Mammary epithelial cell (primary cell): ENCODE measurements at places on chromosomes 3 and 15. TPM values are rescaled to one million over a fixed set of nuclear protein-coding genes. Genes with fewer than 3 reads are reported as not detected.

The MYZAP gene
- 4.1 and 4.8 TPM in 2 replicates for total RNA-seq

The ANKRD34C gene
- not detected for total RNA-seq

The RBM5 gene
- 105 TPM for total RNA-seq

The UQCRC1 gene
- 321 and 441 TPM in 2 replicates for total RNA-seq

The COX5A gene
- total RNA-seq = 209 and 220 TPM in 2 replicates

The GOLGA6L6 gene
- total RNA-seq = not detected

The GABRG3 gene
- total RNA-seq = not detected in 2 replicates

The RBP2 gene
- total RNA-seq = not detected

The IGSF11 gene
- not detected for total RNA-seq

The SERF2 gene
- total RNA-seq = 636 and 681 TPM in 2 replicates

The OCA2 gene
- 0.33 TPM for total RNA-seq

The PPP1R14D gene
- not detected for total RNA-seq

The LEKR1 gene
- 0.83 TPM for total RNA-seq

The VPS18 gene
- total RNA-seq = 56.0 TPM

The PSMA4 gene
- 144 TPM for total RNA-seq

The CCR8 gene
- total RNA-seq = not detected in 2 replicates

The THPO gene
- not detected in 2 replicates for total RNA-seq

The LTF gene
- not detected in 2 replicates for total RNA-seq

The ZCWPW2 gene
- 0.21 TPM in 1 of 2 replicates, not detected in the other for total RNA-seq

The CCRL2 gene
- not detected in 2 replicates for total RNA-seq

The CTDSPL gene
- total RNA-seq = 73.1 and 81.7 TPM in 2 replicates

The EIF1B gene
- total RNA-seq = 11.5 TPM

The TMED3 gene
- 86.7 and 91.4 TPM in 2 replicates for total RNA-seq

The RAMAC gene
- 22.1 and 24.8 TPM in 2 replicates for total RNA-seq

The CCDC39 gene
- not detected for total RNA-seq

The MRAS gene
- 55.3 TPM for total RNA-seq

The LINGO1 gene
- total RNA-seq = 0.35 TPM in 1 of 2 replicates, not detected in the other

The SGO1 gene
- 0.50 TPM for total RNA-seq

The USP19 gene
- total RNA-seq = 37.2 and 40.8 TPM in 2 replicates

The EOMES gene
- 0.91 and 0.94 TPM in 2 replicates for total RNA-seq

The KLHL40 gene
- total RNA-seq = not detected in 2 replicates

The CCDC13 gene
- 0.50 TPM for total RNA-seq

The TMEM158 gene
- 4.0 and 9.3 TPM in 2 replicates for total RNA-seq

The IGF2BP2 gene
- total RNA-seq = 195 and 212 TPM in 2 replicates

The GOLGA8T gene
- total RNA-seq = not detected in 2 replicates

The TRPM1 gene
- not detected for total RNA-seq

The GUCA1C gene
- not detected for total RNA-seq

The FURIN gene
- total RNA-seq = 33.9 and 49.6 TPM in 2 replicates

The COPS2 gene
- 44.7 TPM for total RNA-seq

The EPHB1 gene
- 0.24 TPM in 1 of 2 replicates, not detected in the other for total RNA-seq

The TMOD2 gene
- 14.8 TPM for total RNA-seq
